ENCODE measurements at places on chromosomes 7 and 10.

GRCh38 chr10:123512901-123513775 lies 153.0 kb upstream of the GPR26 start:
- no peak for DNase-seq

DNA sequence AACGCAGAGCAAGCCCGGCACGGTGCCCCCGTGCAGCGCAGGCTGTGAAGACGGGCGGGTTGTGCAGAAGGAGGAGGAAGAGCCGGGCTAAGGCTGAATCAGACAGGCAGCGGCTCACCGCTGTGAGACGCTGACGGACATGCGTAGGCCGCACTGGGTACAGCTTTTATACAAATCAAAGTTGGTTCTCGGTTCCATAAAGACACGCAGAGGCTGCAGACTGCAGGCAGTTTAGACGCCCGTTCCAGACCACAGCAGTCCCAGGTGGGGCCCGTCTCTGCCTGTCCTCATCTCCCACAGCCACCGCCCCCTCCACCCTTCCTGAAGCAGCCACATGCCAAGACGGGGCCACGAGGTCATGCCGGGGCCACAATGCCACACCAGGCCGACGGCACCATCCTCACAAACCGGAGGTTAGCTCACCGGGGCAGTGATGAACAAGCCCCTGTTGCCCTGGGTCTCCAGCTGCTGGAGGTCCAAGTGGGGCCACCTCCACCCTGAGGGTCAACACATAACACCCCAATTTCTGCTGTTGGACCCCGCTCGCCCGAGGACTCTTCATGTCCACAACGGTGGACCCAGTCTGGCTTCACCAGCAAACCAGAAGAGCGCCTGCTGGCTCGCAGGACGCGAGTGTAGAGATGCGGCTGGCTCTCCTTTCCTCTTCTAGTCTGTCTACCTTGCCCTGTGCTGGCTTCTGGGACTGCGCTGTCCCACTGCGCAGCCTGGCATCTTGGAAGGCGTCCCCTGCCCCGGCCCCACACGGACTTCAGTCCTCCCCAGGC lies 227.2 kb downstream of the ELFN1 start:
- DNase-seq, result no peak

DNA sequence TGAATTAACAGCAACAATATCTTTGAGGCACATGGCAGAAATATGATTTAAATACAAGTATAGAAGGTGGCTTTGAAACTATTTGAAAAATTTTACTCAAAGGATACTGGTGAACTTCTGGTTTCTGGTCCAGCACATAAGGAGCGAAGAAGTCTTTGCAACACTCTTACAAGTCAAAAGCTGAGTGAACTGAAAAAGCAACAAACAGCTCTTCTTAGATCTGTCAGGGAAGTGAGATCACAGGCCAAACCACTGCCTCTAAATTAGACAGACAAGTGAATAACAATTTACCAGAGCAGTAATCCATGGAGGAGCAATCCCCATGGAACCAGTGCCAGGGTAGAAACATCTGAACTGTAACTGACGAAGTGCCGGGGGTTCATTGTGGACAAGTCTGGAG lies 9.6 kb upstream of the VWC2 start:
- DNase-seq, result no peak

DNA sequence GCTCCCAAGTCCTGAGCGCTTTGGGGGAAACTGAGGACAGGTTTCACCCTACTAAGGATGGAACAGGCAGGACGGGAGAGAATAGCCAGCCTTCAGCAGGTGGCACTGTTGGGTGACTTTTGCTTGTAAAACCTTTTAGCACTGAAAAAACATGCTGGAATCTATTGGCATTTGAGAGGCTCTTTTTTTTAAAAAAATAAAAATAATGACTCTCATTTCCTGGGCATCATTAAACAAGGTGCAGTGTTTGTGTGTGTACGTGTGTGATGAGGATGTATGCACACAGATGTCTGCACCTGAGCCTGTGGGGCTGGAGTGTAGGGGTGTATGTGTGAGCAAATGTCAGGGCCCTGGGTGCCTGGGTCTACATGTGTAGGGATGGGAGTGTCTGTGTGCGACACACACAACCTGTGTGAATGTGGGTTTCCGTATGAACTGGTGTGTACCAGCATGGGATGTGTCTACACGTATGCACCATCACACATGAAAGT lies 177.9 kb downstream of the RPS24 start:
- peak; percentile 60 for DNase-seq

DNA sequence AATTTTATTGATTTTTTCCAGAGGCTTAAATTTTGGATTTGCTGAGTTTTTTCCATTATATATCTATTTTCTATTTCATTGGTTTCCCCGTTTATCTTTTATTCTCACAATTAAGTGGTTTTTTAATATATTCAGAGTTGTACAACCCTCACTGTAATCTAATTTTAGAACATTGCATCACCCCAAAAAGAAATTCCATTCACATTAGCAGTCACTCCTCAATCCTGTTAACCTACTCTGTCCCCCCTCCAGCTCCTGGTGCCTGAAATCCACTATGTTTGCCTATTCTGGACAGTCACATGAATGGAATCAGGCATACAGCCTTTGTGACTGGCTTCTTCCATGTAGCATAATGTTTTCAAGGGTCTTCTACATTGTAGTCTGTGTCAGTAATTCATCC lies 55.8 kb upstream of the ITGA8 start:
- peak; percentile 93 for DNase-seq

DNA sequence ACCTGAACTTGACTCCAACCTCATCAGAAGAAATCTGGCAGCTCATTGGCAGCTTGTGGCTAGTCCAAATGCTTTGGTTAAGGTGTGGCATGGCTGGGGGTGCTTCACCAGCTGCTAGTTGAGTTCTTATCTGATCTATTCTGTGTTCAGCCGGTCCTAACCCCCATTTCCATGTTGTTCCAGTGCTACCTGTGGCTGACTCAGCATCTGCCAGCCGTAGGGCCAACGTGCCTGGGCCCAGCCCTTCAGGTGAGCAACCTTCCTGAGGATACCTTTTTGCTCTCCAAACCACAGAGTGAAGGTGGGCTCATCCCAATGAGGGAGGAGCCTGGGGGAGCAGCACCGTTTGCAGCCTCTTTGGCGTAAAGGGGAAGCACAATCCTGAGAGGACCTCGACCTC lies 46.8 kb upstream of the C10orf120 start:
- DNase-seq, result no peak

DNA sequence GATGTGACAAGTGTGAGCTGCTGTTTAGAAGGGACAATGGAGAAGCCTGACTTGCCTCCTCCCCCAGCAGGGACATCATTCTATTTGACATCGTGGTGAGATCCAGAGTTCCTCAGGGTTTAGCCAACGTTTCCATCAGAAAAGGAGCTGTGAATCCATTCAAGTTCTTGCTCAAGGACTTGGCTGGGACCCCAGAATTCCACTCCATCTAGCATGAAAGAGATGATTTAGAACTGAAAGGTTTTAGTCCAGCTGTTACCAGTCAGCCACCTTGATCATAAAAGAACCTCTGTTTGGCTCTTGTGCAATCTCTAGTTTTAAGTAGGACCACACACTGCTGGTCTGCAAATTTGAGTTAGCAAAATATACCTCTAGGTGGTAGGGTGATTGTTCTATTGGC lies 337.6 kb downstream of the FRMD4A start:
- no peak for DNase-seq

- DNase-seq, result no peak
Measured at GRCh38 chr7:7596176-7596575, 29.5 kb downstream of the MIOS start.

DNA sequence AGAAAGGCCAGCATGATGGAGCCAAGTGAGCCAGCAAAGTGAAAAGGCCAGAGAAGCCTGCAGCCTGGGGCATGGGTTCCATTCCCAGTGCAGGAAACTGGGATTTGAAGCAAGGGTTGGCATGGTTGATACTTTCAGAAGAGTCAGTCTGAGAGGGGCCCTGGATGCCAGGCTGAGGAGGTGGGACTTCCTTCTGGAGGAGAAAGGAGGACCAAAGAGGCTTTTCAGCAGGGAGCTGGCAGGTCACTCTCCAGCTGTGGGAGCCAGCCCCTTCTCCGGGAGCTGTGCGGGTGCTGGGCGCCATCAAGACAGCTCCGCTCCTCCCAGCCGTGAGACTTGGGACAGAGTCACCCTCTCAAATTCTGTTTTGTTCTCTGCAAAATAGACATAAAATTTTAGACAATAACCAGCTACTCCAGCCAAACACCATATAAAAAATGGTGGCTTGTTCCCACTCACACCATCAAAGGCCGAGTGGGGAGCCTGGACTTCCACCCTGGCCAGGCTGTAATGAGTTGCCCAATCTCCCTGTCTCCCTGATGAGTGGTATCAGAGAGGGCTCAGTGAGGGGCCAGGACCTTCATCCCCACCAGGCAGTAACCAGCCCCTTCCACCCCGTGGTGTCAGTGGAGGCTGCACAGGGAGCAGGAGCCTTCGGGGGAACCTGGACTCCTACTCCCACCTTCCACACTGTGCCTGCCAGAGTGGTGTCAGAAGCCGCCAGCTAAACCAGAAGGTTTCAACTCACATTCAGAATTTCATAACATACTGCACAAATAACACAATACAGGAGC lies 133.6 kb upstream of the RET start:
- no peak for DNase-seq

GRCh38 chr7:90178679-90179278 lies 24.5 kb downstream of the STEAP1 start:
- DNase-seq, result peak; percentile 95

GRCh38 chr10:86285136-86285790 lies 81.3 kb downstream of the GRID1 start:
- no peak for DNase-seq

- no peak for DNase-seq
Measured at GRCh38 chr10:88702848-88703597, 3.0 kb upstream of the LIPK start.

- no peak for DNase-seq
Measured at GRCh38 chr7:22419488-22419887, 62.5 kb upstream of the RAPGEF5 start.

DNA sequence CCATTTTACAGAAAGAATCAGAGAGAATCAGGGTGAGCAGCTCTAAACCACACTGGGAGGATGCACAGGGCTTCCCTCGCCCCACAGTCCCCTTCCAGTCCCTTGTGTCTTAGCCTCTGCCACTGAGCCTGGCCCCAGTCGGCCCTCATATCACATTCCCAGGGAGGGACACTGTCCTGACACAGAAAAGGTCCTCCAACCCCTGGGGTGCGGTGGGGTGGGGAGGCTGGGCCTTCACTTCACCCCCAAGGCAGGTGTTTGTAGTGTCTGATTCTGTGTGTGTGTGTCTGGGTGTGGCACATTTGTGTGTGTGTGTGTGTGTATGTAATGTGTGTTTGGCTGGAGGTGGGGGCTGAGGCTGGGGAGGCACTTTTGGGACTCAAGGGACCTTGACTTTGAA lies 1.8 kb upstream of the KCP start:
- DNase-seq, result no peak

DNA sequence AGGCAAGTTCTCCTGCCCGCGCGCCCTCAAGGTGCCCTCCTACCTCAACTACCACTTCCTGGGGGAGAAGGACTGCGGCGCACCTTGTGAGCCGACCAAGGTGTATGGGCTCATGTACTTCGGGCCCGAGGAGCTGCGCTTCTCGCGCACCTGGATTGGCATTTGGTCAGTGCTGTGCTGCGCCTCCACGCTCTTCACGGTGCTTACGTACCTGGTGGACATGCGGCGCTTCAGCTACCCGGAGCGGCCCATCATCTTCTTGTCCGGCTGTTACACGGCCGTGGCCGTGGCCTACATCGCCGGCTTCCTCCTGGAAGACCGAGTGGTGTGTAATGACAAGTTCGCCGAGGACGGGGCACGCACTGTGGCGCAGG lies 1.4 kb downstream of the FZD1 start:
- peak; percentile 11 for DNase-seq

- DNase-seq, result peak; percentile 31
Measured at GRCh38 chr7:18064242-18064838, 36.7 kb upstream of the PRPS1L1 start.

DNA sequence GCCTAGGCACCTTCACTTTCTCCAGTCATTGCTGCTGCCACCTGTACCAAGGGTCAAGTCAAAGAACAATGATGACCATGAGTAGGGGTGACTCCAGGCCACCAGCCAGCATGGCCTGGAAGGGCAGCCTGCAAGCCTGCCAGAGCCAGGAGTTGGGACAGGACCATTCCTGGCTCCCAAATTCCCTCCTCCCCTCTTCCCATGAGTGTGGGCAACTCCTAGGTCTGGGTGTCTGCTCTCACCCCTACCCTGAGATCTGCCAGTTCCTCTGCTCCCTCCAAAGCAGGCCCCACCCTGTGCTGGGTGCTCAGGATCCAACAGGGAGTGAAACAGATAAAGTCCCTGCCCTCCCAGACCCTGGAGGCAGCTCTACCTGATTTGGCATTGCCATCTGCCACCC lies 125.8 kb upstream of the NANOS1 start:
- no peak for DNase-seq

DNA sequence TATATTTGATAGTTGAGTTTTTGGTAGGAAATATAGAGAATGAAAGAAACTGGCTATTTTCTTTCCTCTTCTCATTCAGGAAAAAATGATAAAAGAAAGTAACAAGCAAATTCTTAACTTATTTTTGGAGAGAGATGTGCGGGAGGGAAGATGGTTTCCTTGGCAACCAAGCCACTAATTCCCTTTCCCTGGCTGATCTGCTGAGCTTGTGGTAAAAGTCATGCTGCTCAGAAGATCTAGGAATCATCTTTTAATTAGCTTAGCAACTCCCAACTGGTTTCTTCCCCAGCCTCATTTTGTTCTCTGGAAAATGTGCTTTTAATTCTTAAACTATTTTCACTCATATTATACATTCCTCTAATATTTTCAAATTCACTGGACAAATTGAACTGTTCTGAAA lies 11.8 kb downstream of the UROS start:
- peak; percentile 29 for DNase-seq

DNA sequence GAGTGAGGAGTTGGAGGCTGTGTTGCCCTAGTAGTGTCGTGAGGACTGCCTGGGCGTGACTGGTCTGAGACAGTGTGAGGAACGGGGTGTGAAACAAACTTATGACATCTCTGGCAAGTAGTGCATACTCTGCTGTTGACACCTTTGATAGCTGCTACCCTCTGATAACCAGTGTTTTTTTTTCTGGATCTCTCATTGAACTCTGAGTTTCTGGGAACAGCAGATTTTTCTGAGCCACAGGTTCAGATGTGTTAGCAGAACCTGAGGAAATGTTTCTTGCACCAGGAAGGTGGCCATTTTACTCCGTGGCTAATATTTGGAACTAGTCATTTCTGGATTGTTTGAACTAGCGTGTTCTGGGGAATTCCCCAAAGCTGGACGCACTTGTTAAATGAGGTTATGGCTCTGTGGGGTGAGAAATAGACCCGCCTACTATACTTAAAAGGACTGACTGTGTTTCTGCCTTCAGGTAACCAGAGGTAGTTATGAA lies 52.9 kb downstream of the AUTS2 start:
- no peak for DNase-seq

DNA sequence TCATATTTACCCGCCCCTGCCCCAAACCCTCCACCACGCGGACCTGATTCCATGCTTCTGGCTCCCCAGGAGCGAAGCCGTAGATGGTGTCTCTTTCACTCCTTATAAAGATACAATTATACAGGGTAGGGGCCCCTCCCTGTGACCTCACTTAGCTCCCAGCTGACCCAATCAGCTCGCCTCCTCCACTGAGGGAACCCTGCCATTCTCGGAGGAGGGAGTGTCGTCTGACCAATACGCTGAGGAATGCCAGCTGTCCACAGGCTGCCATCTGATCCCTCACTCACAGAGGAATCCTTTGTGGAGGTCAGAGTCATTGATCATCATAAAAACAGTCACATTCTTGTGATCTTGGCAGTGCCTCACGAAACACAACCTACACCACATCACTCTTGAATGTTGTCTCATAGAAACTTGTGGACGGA lies 67.5 kb upstream of the INSIG1 start:
- peak; percentile 99 for DNase-seq
